CD4-positive, alpha-beta memory T cell (primary cell): ENCODE measurements at places on chromosomes 1 and 21. TPM values are rescaled to one million over a fixed set of nuclear protein-coding genes. Genes with fewer than 3 reads are reported as not detected.

The KRTAP19-3 gene
- total RNA-seq = not detected

The ZMYND12 gene
- total RNA-seq = 1.3 TPM

The HEYL gene
- total RNA-seq = 0.12 TPM

The IFFO2 gene
- 41.3 TPM for total RNA-seq

The C1orf115 gene
- total RNA-seq = 2.0 TPM

The IQGAP3 gene
- not detected for total RNA-seq

The CD53 gene
- 338 TPM for total RNA-seq

The C1orf185 gene
- not detected for total RNA-seq

The SMPDL3B gene
- not detected for total RNA-seq

The VWA5B1 gene
- not detected for total RNA-seq

The NUAK2 gene
- 32.8 TPM for total RNA-seq

The TRIM67 gene
- total RNA-seq = not detected

The RUNX3 gene
- total RNA-seq = 112 TPM

The CFAP45 gene
- total RNA-seq = not detected

The CYP4A22 gene
- total RNA-seq = not detected
